ENCODE measurements at places on chromosomes 1 and 21.

- DNase-seq = no peak
Observed at GRCh38 chr1:116971258-116971860, 30.2 kb upstream of the CD101 start.

- no peak for DNase-seq
Observed at GRCh38 chr1:21912038-21912758, 24.9 kb downstream of the HSPG2 start.

DNA sequence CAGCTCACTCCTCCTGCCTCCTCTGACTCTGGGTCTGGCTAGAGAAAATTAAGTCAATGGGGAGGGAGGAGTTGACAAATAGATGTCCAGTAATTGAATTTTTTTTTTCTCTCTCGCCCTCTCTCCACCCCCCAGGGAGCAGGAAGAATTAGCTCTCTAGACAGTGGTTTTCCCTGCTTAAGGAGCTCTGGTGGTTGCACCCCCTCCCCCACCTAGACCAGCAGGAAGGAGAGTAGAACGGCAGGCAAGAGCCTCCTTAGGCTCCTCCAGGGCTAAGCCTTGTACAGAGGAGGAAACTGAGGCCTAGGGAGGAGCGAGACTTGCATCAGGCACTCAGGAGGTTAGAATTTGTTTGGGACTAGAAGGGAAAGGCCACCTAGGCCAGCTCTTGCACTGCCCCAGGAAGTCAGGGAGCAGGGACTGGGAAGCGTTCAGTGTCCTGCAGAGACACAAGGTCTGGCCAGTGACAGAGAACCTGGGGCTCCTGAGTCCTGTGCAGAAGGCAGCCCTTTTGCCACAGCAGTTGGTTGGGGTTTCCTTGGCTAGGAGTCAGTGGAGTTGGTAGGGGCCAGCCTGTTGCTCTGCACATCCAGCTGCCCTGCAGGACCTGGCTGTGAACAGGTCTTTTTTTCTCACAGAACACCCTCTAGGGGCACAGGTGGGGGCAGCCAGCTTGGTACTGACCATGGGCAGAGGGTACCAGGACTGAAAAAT lies 49.5 kb upstream of the ACOT11 start:
- DNase-seq = no peak

GRCh38 chr1:189220750-189221149 lies 1256.9 kb downstream of the BRINP3 start:
- no peak for DNase-seq
